ENCODE measurements at places on chromosomes 7 and 10.

GRCh38 chr7:137696376-137696775, 150.4 kb downstream of the DGKI start:
- DNase-seq = no peak

- DNase-seq = no peak
Observed at GRCh38 chr7:90842430-90842788, 246.3 kb downstream of the CDK14 start.

DNA sequence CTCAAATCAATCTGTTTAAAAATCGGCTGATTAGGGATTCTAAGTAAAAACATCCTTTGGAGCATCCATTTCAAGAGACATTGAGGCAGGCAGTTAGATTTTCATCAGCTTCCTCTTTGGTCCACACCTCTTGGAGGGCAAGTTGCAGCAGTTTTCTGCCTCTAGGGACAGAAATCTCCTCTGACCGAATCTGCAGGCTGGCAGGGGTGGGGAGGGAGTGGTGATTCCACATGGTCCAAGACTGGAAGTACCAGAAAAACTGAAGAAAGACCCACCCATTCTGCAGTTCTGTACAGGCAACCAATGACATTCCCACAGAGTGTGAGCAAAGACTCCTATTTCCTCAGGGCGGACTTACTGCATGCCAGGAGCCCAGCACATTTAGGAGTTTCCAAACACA, 29.0 kb downstream of the FGFBP3 start:
- no peak for DNase-seq

DNA sequence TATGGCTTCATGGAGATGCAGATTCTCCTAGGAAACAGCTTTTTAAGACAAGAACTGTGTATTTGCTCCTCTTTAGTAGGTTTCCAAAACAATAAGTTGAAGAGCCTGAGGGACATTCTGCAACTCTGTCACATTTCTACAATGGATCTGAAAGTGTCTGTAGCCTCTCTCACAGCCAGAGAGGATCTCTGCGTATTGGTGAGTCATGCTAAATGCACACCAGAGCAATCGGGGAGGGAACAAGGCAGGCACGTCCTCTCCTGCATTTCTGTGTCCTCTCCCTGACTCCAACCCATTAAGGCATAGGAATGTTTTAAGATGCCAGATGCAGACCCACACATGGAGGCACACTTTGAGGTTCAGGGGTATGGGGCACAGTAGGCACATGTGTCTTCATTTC, 1126.4 kb upstream of the GHITM start:
- DNase-seq = no peak

GRCh38 chr10:51588984-51589383, 110.4 kb downstream of the CSTF2T start:
- no peak for DNase-seq

DNA sequence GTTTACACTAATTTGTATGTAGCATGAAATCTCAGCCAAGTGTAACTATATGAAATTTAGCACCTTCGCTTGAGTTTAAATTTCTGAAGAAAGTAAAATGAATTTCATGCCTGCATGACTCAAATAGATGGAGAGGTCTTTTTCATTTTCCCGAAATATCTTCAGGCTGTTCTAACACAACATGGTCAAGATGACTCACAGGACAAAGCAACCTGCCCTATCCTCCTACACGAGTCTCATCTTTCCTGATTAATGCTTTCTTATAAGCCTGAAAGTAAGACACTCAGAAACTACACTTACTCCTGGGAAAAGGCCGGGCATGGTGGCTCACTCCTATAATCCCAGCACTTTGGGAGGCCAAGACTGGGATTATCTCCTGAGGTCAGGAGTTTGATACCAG, 41.2 kb downstream of the CH25H start:
- no peak for DNase-seq

- DNase-seq = no peak
Observed at GRCh38 chr7:140435252-140435895, 31.5 kb downstream of the RAB19 start.

- DNase-seq = no peak
Observed at GRCh38 chr7:76246804-76247389, 45.2 kb downstream of the SRRM3 start.

DNA sequence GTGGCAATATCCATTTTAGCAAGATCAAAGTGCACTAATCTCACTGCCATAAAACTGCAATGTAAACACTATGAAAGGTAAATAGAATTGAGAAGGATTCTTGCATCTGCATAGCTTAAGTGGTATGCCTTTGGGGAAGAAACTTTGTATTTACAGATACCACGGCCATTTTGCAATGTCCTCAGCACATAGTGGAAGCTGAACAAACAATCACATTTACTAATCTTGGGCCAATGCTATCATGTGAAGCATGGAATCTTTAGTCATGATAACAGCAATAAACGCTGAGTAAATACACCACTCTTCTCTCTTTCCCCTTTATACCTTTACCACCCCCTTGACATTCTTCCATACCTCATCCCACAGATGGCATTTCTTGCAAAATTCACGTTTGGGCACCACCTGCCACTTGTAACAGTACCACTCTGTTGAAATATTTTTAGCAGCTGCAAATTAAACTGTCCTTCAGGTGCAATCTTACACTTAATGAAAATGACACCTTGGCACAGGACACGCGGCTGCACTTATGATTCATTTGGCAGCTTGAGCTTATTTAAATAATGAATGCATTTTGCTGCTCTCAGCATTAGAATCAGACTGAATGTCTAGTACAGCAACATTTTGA, 171.8 kb downstream of the SEMA3A start:
- no peak for DNase-seq

DNA sequence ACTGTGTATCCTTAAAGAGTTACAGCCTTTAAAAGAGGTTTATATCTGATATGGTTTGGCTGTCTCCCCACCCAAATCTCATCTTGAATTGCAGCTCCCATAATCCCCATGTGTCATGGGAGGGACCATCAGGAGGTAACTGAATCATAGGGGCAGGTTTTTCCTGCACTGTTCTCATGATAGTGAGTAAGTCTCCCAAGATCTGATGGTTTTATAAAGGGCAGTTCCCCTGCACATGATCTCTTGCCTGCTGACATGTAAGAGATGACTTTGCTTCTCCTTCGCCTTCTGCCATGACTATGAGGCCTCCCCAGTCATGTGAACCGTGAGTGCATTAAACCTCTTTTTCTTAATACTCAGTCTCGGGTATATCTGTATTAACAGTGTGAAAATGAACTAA, 9.7 kb downstream of the RTKN2 start:
- no peak for DNase-seq

GRCh38 chr7:94975336-94975735, 67.9 kb downstream of the PPP1R9A start:
- no peak for DNase-seq

DNA sequence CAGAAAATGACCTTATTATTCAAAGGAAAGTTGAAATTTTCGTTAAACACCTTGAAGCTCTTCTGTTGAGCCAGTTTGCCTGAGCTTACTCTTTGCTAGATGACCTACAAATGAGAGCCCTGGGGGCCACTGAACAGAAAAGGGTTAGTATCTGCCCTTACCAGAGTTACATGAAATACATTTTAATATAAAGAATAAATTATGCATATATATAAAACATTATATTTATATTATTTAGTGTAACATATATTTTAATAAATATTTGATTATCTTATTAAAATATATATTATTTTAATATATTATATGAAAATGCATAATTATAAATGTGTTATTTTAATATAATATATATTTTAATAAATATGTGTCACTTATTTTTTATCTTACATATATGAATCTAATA, 628.4 kb upstream of the TPK1 start:
- no peak for DNase-seq

- no peak for DNase-seq
Observed at GRCh38 chr7:108716783-108717182, 147.1 kb downstream of the DNAJB9 start.

DNA sequence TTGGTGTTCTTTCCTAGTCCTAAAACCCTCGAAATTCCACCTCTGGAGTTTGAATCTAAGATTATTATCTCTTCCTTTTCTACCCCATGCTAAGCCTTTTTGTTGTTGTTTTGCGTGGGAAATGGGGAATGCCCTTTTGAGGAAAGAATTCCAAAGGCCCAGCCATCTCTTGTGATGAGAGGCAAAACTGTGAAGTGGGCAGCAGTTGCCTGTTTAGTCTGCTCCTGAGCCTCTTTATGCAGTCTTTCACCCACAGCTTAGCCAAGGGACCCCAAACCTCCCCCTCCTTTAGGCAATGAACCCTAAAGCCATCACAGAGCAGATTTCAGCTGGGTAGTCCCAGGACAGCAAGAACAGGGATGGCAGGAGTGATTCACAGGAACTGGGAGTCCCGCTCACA, 95.5 kb downstream of the DNMBP start:
- DNase-seq = no peak

DNA sequence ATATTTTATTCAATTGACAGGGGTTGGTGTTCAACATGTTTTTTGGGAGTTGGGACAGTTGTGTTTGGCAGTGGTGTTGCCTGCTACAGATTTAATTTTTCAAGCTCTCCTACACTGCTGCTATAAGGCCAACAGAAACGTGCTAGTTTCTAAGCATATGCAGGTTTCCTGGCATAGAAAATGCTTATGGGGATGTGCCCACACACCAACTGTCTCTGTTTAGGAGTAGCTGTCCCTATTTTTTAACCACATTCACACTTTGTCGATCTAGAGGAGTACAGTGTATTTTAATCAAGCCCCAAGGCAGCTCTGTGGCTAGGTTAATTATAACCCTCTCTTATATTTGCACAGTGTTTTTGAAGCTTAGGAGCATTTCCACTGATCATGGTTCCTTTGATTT, 28.6 kb downstream of the TMEM178B start:
- DNase-seq = no peak

DNA sequence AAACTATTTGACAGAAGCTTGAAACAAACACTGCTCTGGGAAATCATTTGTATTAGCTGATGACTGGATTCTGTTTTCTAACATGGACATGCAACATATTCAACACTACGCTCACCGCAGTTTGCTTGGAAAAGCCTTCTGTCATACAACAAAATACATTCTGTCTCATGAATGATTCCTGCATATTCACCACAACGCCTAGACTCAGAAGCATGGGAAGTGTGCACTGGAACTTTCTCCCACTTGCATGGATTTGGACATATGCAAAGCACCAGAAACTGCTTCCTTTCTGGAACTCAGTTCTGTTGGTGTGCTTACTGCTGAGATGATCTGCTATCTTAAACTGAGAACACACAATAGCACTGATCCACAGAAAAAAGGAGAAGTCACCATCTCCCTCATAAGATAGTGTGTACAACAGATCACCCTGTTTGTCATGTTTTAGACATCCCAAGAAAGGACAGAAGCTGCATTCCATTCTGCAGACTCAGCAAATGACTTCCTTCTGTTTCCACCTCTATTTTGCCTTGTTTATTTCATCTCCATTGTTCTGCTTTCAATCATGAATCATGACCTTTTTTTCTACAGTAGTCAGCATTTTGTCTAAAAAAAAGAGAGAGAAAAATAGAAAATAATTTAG, 115.8 kb downstream of the HTR7 start:
- no peak for DNase-seq

DNA sequence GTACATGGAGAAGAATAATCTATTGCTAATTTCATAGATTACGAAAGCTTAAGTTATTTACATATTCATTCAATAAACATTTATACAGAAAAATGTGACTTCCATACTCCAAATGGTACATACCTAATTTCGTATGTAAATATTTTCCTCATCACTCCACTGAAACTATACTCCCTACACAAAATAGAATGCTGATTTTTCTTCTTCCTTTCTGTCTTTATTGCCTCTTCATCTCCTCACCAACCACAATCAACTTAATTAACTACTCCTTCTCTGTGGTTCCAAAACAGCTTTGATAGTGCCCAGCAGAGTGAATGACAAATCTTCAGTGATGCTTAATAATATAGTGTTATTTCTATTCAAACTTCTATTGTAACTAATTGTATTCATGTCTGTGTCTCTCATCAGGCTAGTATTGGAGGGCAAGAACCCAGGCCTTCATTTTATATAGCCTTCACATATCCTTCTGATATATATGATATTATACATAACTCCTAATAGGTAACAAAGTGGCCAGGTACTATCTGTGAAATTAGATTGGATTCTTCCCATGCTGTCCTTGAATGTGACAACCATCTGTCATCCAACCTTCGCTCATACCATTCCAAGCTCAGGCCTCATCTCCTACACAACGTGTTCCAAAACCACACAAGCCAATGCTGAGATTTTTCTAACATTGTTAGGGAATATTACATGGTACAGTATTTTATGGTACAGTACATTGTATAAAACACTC, 5.3 kb downstream of the ITGB1 start:
- DNase-seq = no peak

- DNase-seq = no peak
Observed at GRCh38 chr7:2640846-2641316, 9.1 kb downstream of the TTYH3 start.

DNA sequence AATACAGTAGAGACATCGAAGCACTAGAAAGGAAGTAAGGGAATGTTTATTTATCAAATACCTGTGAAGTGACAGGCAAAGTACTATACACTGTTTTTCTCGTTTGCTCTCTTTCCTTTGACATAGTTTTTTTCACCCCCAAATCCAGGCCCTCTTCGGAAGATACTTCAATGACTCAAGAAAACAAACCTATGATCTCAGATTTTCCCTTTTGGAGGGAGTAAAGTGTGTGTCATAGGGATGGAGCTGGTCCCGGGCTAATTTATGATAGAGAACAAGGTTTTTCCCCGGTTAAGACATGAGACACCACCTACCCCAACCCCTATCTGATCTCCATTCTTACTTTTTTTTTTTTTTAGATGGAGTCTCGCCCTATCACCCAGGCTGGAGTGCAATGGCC, 61.7 kb downstream of the MAP3K8 start:
- DNase-seq = no peak

DNA sequence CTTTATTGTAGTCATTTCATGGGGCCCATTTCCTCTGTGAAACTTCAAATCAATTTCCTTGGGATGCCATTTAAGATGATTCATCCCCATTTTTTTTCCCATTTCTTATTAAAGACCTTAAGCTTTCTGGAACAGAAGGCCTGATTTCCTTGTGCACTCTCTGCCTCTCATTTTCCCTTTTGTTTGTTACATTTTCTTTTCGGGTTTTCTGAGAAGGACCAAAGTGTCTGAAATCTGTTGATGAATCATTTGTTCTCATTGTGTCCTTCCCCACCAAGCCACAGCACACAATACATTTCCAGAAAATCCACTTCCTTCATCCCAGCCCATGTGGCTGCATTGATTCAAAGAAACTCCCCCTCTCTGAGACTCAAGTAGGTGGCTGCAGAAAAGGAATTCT, 372.4 kb downstream of the SFMBT2 start:
- no peak for DNase-seq

DNA sequence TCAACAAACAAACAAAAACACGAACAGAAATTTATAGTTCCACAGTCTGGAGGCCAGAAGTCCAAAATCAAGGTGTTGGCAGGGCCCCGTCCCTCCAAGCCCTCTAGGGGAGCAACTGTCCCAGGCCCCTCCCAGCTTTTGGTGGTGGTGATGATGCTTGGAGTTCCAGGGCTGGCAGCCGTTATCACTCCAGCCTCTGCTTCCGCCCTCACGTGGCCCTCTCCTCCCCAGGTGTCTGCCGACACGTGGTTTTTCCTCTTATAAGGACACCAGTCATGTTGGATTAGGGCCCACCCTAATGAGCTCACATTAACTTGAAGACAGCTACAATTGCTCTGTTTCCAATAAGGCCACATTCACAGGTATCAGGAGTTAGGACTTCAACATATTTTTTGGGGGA, 49.7 kb downstream of the MICALL2 start:
- no peak for DNase-seq

- no peak for DNase-seq
Observed at GRCh38 chr10:91238191-91238590, 17.7 kb downstream of the PCGF5 start.

- no peak for DNase-seq
Observed at GRCh38 chr10:88150339-88150738, 286.9 kb downstream of the PTEN start.

Data from stimulated activated CD8-positive, alpha-beta memory T cell treated with anti-CD3 and anti-CD28 coated beads, Interleukin-7, amount 100 ng/mL, for 24 hours (primary cell).